ENCODE measurements at places on chromosomes 1 and 21.

DNA sequence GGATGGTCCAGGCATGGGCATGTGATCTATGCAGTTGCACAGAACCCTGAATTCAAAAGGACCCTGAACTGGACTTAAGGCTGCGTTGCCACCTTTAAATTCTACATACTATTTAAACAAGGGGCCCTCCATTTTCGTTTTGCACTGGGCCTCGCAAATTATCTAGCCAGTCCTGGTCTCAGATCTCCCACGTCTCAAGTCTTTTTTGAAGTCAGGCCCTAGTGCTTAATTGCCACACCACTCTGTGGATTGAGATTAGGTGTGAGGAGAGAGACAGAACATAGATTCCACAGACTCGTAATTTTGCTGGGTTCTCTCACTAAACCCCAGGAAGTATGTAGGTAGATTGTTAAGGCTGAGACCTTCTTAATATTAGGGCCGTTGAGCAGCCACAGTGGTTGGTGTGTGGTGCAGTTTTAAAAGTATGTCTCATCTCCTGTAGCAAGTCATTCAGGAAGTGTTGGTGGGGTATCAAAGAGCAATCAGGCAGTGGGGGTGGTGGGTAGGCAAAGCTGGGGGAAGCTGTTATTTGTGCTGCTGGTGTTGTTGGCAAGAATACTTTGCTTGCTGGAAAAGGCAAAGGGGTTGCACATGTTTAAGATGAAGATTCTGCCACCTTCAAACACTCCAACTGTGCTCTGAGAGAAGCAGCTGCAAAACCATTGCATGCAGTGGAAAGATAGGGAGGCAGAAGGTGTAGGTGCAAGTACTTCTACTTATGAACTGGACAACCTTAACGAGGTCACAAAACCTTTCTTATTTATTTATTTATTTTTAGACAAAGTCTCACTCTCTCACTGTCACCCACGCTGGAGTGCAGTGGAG, 11.2 kb downstream of the CD84 start:
- no peak for DNase-seq

GRCh38 chr1:23074012-23074411, 54.7 kb downstream of the KDM1A start:
- no peak for DNase-seq

DNA sequence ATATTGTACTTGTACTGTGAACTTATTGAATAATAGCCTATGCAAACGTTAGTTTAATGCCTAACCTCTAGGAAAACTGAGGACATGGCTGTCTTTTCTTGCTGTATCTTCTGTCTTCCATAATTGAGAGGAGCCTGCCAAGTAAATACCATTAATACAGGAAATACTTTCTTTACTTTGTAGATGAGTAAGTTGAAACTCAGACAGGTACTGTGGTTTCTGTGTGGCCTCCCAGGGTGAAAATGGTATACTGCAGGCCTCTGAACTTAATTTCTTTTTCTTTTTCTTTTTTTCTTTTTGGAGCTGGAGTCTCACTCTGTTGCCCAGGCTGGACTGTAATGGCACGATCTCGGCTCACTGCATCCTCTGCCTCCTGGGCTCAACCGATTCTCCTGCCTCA, 208.8 kb upstream of the ADGRL4 start:
- no peak for DNase-seq

DNA sequence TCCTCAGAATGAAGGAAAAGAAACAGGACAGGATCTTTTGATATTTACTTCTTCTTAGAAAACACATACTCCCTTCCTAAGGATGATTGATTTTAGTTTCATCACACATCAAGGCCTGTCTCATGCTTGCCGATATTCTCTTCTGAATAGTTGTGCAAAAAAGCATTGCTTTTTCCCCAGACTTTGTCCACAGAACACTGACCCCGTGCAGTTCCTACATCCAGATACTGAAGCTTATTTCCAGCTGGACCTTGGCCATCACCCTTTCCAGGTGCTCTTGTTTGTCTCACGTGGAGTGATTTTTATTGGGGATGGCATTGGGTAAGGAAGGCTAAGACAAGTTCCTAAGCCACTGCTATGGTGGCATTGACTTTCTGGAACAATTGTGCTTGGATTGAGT, 197.3 kb upstream of the HOOK1 start:
- DNase-seq, result no peak

GRCh38 chr1:110012100-110012780, 22.2 kb upstream of the STRIP1 start:
- no peak for DNase-seq

DNA sequence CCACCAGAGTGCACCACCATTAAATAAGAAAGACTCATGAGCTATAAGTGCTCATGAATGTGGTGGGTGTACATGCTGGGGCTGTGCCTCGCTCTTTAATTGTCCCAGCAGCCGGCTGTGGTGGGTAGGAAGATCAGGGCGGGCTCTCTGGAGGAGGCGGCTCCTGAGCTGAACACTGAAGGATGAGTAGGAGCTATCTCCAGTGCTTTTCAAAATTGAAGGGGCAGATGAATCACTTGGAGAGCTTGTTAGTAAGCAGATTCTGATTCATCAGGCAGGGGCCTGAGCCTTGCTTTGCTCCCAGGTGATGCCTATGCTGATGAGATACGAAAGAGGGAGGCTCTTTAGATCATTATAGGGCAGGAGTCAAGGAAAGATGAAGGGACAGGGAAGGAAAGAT, 54.1 kb downstream of the ETS2 start:
- DNase-seq, result no peak

GRCh38 chr1:208934933-208935332, 648.6 kb upstream of the CAMK1G start:
- no peak for DNase-seq

- DNase-seq, result no peak
Observed at GRCh38 chr1:6145864-6146410, 34.2 kb downstream of the CHD5 start.

DNA sequence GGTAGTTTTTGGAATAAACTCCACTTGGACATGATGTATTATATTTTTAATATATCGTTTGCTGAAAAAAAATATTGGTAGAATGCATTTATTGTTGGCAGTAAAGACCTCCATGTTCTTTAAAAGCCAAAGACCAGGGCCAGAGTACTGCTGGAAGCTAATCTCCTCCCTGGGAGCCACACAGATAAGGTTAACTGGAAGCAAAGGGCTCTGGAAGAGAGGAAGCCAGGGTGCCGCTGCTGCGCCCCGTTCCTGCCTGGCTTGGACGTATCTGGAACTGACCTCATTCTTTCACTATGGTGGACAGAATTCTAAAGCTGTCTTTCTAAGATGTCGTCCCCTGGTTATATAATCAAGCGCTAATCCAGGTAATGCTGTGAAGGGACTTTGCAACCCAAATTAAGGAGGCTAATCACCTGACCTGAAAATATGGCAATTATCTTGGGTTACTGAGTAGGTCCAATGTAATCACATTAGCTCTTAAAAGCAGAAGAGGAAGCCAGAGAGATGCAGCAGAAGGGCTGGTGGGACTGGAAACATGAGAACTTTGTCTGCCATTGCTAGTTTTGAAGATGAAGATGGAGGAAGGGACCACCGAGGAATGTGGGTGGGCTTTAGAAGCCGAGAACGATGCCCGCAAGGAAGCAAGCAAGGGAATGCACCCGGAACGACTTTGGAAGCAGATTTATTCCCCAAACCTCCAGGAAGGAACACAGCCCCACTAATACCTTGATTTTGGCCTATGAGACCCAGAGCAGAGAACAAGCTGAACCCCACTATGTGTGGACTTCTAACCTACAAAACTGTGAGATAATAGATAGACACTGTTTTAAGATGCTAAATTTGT, 167.7 kb upstream of the KCNJ15 start:
- DNase-seq, result no peak

- no peak for DNase-seq
Observed at GRCh38 chr1:224245188-224245587, 62.1 kb downstream of the DEGS1 start.

GRCh38 chr1:224368409-224368808, 11.7 kb downstream of the CNIH4 start:
- no peak for DNase-seq

DNA sequence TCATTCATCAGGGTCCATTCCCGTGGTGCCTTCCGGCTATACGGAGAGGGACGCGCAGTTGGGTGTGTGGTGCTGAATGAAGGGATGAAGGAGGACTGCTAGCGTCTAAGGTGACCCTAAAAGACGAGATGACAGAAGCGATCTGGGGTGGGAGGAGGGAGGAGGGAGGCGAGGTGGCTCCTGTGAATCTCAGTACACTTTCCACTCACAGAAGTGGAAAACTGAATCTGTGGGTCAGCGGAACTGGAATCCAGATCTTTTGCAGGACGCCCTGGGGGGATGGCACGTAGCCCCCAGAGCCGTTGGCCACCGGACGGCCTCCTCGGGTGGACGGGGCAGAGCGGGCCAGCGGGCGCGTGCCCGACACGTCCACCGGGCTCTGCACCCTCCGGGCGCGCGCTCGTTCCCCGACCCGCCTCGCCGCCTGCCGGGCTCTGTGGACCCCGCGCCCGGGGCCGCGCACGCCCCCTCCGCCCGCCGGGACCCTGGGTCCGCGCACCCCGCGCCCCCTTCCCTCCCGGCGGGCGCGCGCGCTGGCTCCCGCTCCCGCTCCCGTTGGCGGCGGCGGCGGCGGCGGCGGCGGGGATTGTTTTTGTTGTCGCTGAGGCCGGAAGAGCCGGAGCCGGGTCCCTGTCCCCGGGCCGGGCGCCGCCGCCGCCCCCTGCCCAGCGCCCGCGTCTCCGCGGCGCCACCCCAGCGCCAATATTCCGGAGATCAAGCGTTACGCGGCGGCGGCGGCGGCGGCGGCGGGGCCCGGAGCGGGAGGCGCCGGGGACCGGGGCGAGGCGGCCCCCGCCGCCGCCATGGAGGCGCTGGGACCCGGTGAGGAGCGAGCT, at the start of gene AGO4:
Gene AGO4 (plus strand): TSS at position 403 of the 836 bp plus-strand sequence. CDS start 401 bp downstream, at position 804.
- peak; percentile 15 for DNase-seq

DNA sequence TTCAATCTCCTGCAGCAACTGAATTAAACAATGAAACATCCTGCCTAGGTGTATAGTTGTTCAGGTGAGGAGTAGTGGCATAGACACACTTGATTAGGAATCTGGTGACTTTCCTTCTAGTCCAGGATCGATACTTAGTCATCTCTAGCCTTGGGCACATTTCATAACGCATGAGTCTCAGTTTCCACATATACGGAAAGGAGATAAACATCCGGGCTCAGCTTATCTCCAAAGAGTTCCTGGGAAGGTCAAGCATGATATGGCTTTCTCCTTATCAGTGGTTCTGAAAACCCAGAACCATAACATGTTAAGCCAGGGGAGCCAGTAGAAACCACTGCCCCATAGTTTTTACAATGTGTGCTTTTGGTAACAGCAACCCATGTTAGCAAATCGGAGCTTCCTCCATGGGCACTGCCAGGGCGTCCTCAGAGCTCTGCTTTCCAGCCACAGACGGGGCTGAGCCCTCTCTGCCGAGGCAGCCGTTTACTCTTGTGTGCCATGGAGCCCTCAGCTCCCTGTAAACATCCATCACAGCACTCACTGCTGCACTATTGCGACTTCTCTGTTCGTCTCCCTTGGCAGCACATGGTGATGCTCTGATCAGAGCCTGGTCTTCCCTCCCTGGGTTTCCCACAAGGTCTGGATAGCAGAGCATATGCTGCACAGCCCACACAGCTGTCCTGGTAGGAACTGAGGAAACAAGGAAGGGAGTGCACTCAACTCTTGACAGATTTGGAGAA, 34.6 kb downstream of the RUNX1 start:
- no peak for DNase-seq

GRCh38 chr1:154742606-154743005, 127.5 kb downstream of the KCNN3 start:
- no peak for DNase-seq

DNA sequence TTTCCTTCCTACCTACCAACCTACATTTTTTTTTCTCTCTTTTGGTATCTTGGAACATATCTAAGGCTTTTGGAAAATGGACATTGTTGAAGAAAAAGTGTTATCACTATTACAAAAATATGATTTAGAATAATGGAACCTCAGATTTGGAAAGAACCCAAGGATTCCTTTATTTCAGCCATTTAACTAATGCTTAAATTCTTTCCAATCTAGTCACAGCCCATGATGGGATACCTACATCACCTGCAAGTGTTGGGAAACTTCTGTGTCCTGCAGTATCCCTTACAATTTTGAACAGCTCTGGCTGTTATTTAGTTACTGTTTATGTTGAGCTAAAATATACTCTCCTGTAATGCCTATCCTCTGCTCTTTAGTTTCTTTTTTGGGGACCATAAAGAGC, 22.3 kb upstream of the APOBEC4 start:
- DNase-seq, result no peak

- DNase-seq, result no peak
Observed at GRCh38 chr1:192270398-192270797, 46.4 kb upstream of the RGS21 start.

DNA sequence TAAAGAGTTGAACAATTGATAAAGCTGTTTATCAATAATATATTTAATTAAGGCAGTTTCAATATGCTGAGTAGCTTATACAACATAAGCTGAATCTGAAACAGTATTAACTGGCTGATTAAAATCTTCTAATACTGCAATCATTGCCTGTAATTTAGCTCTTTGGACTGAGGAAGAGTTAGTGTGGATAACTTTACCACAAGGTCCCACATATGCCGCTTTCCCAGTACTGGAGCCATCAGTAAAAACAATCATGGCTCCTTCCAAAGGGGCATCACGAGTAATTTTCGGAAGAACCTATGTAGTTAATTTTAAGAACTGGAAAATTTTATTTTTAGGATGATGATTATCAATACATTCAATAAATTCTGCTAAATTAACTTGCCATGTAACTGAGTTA, 6.7 kb downstream of the DAP3 start:
- no peak for DNase-seq

DNA sequence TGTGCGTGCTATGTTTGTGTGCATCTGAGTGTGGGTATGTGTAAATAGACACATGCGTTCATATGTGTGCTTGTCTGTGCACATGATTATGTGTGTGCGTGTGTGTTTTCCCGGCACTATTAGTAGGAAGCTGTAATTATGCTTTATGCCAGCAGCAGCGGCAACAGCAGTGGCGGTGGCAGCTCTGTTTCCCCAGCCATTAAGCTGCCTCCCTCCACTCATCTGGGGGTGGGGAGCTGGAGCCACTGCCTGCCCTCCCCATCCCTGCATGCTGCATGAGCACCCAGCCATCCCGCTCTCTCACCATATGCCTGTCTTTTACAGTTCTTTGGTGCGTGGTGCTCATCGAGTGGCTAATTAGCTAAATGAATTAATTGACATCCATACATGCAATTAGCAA, 30.5 kb upstream of the ACOT11 start:
- no peak for DNase-seq

Measured in Panc1 (cell line).